ENCODE measurements at places on chromosomes 1 and 21. TPM values are rescaled to one million over a fixed set of nuclear protein-coding genes. Genes with fewer than 3 reads are reported as not detected.

- peak; percentile 42 for DNase-seq
Observed at GRCh38 chr21:28781602-28782276, 210.9 kb downstream of the LTN1 start.

GRCh38 chr1:40372658-40373322 lies 737 bp upstream of the SMAP2 start:
- peak; percentile 1 for DNase-seq

- DNase-seq = no peak
Observed at GRCh38 chr1:51061231-51061918, 40.7 kb upstream of the C1orf185 start.

DNA sequence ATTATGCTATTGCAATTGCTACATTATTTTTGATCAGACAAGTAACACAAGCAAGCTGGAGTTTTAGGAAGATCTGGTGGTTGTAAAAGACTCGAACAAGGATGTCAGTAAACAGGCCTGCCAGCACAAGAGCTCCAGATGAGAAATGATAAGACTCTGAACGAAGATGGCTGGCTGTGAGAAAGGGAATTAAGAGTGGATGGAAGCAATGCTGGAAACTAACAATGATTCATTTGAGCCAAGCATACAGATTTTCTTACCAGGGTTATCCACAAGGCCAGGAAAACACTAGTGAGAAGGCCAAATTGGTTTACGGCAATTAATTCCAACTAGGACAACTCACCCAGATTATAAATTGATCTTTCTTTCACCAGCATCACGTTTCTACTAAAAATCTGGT lies 54.2 kb downstream of the NRIP1 start:
- DNase-seq = no peak

DNA sequence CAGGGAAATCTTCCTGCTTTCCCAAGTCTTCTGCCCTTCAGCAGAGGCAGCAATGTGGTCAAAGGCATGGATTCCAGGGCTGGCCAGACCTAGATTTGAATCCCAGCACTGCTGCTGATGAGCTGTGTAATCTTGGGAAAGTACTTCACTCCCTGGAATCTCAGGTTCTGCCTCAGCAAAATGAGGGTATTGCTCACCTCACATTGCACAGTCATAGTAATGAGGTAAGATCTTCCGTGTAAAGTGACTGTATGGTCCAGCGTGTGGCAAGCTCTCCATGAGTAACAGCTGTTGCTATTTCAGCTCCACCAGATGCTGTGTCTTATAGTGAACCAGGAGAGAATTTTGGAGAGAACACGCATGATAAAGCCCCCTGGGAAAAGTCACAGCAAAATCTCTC lies 56.1 kb upstream of the F3 start:
- DNase-seq = no peak

GRCh38 chr1:62325681-62326080 lies 6.4 kb upstream of the KANK4 start:
- DNase-seq = no peak

GRCh38 chr1:21963477-21964217 lies 13.2 kb upstream of the CELA3B start:
- peak; percentile 77 for DNase-seq

DNA sequence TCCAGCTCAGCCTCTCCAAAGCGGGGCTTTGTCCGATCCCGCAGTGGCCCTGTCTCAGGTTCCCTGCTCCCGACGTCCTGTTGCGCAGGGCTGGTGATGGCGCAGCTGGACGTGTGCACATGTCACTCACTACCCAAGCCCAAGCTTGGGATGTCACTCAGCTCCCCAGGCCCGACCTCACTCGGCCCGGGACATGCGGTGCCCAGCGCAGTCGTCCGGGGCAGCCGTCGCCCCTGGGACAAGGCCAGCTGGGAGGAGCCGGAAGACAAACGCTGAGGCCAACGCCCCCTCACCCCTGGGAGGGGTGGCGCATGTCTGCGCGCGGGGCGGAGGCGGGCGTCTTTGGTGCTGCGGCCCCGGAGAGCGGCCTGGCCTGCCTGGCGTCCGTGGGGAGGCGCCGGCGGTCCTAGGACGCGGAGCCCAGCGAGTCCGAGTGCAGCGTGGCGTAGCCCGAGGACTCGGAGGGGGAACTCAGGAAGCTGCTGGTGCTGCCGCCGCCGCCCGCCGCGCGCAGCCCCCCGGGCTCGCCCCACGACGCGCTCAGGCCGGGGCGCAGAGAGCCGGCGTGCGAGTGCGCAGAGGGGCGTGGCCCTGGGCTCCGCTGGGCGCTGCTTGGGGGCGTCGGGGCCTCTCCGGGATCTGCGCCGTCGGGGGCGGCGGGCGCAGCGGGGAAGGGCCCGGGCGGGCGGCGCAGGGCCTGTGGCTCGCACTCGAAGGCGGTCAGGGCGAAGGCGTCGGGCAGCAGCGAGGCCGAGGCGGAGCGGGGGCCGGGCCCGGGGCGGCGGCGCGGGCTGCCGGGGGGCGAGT lies 5.2 kb downstream of the HES3 start:
- DNase-seq = no peak

The PROX1 gene
- 17.6 TPM for total RNA-seq

The TMEM269 gene
- 0.68 TPM for total RNA-seq

The OXCT2 gene
- total RNA-seq = 4.6 TPM

The TSSK3 gene
- 2.5 TPM for total RNA-seq

The LRRC71 gene
- total RNA-seq = not detected

The PPM1J gene
- 1.5 TPM for total RNA-seq
